CD4-positive, alpha-beta T cell treated with Interleukin-4 for 4 hours (primary cell): ENCODE measurements at places on chromosomes 7 and 10.

- peak; percentile 24 for DNase-seq
Observed at GRCh38 chr10:115129752-115130151, 36.6 kb downstream of the ATRNL1 start.

- no peak for DNase-seq
Observed at GRCh38 chr7:116583653-116584052, 58.8 kb downstream of the CAV1 start.

DNA sequence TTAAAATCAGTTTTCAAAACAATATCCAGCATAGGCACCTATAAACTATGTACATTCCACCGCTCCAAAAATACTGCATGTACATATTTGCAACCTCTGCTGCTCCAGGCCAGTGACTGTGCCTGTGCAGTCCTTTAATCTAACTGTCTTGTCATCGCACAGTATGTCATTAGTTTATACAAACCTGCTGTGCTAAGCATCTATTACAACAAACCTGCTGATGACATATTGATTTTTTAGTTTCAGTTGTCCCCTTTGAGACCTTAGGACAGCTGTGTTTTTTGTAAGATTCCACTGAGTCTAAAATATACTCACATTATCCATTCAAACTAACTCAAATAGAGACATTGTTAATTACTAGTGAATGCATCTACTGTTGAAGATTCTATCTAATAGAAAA, 33.1 kb downstream of the SEMA3C start:
- no peak for DNase-seq

GRCh38 chr10:11724938-11725776, 17.0 kb upstream of the ECHDC3 start:
- peak; percentile 15 for DNase-seq

DNA sequence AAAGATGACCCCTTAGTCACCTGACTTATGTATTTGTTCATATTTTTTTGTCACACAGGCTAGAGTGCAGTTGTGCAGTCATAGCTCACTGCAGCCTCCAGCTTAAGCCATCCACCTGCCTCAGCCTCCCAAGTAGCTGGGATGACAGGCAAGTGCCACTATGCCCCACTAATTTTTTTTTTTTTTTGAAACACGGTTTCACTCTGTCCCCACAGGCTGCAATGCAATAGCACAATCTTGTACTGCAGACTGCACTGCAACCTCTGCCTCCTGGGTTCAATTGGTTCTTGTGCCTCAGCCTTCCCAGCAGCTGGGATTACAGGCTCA, 1.8 kb downstream of the MBLAC1 start:
- no peak for DNase-seq

GRCh38 chr7:133290041-133290440, 37.2 kb downstream of the EXOC4 start:
- no peak for DNase-seq

DNA sequence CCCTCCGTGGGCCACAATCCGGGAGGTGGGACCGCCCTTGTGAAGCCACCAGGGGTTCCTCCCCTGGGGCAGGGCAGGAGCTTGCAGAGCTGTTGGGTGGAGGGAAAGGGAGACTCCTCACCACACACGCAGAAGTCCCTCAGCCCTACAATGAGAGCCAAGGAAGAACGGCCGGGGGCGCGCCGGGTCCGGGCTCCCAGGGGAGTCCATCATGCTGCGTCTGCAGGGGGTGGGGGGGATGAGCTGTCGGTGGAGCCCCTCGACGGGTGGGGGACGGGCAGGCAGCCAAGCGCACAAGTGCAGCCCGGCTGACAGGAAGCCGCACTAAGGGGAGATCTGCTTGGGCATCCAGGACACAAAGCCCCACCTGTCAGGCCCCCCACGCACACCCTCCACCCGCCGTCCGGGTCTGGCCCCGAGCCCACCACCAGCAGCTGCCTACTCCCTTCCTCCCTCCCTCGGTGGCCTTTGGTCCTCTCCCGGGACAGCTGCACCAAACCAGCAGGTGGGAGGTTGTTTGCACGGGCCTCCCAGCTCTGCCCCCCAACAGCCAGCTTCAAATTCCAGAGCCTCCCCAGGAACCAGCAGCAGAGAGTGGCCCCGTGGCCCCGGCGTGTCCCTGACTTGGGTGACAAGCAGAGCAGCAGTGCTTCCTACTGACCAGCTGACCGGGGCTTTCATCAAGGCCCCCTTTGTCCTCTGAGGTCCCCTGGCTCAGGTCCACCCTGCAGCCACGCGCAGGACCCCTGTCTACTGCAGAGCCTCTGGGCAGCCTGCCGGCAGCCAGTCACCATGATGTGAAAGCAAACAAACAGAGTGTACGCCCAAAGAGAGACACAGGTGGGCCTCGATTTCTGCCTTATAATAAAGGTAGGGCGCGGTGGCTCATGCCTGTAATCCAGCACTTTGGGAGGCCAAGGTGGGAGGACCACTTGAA, 50.3 kb downstream of the HIP1 start:
- DNase-seq: no peak

DNA sequence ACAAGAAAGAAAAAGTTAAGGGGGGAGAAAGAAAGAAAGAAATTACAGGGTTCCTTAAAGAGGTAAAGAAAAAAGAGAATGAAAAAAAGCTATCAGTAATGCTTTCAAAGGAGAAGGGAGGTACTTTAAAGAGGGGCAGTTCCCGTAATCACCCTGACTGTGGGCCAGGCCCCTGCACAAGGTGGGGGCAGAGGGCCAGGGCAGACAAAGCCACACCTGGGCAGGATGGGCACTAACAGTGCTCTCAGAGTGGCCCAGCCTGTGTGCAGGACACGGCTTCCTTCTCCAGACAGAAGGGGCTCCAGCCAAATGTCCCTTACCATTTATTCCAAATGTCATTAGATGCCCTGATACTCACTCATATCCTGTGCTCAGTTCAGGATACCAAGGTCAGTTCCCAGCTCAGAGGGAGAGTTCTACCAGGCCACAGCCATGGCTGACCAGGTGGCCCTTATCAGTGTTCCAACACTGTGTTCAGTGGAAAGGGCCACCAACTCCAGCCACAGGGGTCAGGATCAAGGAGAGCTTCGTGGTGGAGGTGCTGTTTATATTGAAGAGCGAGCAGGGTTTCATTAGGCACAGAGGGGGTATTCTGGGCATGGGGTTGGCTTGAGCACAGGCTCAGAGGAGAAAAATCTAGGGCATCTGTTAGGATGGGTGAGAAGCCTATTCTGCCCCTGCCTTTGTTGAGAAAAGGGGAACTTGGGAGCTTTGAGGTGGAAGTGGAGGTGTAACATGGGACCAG, 29.9 kb downstream of the DPCD start:
- DNase-seq: no peak

- DNase-seq: no peak
Observed at GRCh38 chr7:84953234-84953633, 233.6 kb downstream of the SEMA3D start.

DNA sequence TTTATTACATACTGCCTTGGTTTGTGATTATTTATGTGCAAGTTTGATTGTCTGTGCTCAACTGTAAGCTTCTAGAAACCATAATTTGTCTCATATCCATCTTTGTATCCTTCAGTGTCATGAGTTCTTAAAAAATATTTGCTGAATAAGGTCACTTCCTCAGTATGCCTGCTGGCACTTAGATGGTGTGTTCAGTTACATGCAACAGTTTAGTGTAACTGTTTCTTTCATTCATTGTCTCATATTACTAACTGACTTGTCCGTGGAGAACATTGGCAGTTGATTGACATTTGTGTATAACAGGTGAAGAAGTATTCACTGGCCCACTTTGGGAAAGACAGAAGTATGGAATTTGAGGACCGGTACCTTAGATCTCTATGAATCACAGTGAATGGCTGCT, 236.9 kb downstream of the PRKG1 start:
- no peak for DNase-seq

GRCh38 chr7:45987521-45988290, 66.6 kb upstream of the IGFBP3 start:
- DNase-seq: no peak

- DNase-seq: no peak
Observed at GRCh38 chr7:139515266-139515665, 8.2 kb upstream of the CLEC2L start.

DNA sequence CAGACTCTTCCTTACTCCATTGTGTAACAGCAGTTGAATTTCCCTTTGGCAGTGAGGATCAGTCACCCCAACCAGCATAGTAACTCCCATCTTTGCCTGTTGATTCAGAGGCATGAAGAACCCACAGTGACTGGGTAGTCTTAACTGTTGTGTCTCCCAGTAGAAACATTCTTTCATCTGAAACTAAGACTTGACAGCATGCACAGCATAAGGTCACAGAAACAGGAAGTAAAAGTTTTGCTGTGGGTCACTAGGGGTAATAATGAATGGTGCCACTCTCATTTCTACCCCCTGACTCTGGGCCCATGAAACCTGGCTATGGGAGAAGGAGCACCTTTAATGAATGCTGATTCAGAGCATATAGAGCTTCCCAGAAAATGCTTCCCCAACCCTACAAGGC, 8.3 kb upstream of the FRMPD2 start:
- no peak for DNase-seq

DNA sequence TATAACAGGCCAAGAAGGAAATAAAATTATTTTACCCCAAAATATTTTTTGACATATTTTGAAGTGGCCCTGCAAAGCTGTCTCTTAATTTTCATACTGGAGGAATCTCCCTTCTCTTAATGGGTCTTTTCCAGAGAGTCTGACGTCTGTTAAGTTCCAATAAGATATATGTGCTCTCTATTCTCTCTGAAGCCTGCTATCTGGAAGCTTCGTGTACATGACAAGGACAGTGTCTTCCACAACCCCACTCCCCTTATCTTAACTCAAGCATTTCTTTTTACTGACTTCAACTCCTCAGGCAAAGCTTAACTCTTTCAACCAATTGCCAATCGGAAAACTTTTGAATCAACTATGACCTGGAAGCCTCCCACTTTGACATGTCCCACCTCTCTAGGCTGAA, 29.2 kb upstream of the IL15RA start:
- no peak for DNase-seq
